ENCODE measurements at places on chromosomes 4 and X.

DNA sequence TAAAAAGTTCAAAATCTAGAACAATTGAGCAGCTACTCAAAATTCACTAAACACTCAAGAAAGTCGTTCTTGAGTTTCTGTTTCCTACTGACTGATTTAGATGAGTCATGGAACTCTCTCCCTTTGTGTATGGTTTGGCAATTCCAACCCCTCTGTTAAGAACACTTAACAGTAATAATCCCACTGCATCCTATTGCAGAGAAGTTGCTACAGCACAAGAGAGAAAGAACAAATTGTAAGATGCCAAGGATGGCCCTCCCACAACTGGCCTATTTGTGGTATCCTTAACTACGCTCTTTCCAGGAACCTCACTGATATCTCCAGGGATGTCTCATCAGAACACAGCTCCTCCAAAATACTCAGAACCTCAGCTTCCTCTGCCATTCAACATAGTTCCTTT, 701.8 kb upstream of the TENM3 start:
- DNase-seq, result no peak

- no peak for DNase-seq
Measured at GRCh38 chrX:155779831-155780230, 101.3 kb upstream of the VAMP7 start.

DNA sequence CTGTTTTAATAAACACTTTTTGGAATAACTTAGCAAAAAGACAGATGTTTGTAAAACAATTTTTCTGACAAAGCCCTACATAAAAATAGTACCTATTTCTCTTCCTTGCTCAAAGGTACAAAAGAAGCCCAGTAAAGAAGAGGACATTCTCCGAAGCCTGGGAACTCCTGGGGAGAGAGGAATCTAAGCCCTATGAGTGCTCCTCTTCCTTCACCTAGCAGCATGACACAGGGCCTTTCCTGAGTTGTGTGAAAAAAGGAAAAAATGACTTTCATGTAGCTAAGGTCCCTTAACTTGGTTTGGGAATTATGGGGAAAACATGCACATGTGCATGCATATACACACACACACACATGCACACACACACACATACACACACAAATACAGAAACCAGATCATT, 586.9 kb downstream of the TMA16 start:
- DNase-seq, result no peak

- DNase-seq, result no peak
Measured at GRCh38 chr4:71195924-71196323, 142.9 kb upstream of the SLC4A4 start.

- no peak for DNase-seq
Measured at GRCh38 chr4:132982151-132982550, 166.9 kb upstream of the PCDH10 start.

DNA sequence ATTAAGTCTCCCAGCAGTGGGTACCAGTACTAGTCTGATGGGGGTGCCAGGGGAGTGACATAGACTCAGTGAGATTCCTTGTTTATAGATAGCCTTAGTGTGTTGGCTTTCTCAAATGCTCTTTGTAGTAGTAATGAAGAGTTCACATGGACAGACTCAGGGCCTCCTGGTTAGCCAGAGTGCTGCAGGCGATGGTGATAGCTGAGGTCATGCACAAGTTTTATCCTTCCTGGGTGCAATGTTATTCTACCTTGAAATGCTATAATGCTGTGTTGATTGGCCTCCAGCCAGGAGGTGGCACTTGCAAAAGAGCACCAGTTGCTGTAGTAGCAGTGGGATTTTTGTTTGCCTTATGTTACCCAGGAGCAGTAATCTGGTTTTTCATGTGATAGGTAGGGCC, 35.5 kb upstream of the ADH4 start:
- DNase-seq, result no peak

DNA sequence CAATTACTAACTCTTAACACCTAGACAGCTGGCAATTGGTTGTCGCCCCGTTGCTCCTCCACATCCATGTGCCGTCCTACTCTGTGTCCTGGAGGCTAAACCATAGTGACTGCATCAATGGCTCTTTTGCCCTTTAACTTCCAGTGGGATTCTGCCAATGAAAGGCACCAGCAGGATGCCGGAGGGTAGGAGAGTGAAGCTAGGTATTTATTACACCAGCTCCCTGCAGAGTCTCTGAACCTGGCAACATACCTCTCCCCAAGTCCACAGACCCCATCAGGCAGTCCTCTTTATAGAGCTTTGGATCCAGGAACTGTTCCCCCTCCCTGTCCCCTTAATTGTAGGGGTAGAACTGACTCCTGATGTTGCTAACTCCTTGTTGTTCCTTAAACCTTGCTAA, 426.8 kb downstream of the HNRNPD start:
- no peak for DNase-seq
